Myocyte (in vitro differentiated cells): ENCODE measurements at places on chromosomes 2 and 18.
A peak's percentile ranks its signal among the peaks of the same experiment; 100 is the strongest.

- DNase-seq: peak; percentile 86
These were observed 45.5 kb upstream of the SCN7A start for GRCh38 chr2:166539340-166540162.

- DNase-seq: no peak
These were observed 137.7 kb downstream of the SNTG2 start for GRCh38 chr2:1088192-1088860.

DNA sequence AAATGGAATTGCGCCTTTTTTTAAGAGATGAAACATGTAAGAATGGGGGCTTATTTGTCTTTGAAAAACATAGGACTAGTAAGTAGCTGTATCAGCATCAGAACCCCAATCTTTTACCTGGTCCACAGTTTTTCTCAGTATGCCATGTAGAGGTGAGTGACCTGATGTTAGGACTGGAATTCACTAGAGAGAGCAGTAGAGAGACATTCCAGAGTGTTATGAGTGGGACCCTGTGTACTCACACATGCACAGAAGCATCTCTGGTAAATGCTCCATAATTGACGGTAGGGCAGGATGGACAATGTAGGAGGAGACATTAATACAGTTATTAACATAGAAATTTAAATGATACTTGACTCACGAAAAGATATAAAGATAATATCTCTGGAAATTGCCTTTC is 1.4 kb upstream of the GALNT13 start:
- no peak for DNase-seq

DNA sequence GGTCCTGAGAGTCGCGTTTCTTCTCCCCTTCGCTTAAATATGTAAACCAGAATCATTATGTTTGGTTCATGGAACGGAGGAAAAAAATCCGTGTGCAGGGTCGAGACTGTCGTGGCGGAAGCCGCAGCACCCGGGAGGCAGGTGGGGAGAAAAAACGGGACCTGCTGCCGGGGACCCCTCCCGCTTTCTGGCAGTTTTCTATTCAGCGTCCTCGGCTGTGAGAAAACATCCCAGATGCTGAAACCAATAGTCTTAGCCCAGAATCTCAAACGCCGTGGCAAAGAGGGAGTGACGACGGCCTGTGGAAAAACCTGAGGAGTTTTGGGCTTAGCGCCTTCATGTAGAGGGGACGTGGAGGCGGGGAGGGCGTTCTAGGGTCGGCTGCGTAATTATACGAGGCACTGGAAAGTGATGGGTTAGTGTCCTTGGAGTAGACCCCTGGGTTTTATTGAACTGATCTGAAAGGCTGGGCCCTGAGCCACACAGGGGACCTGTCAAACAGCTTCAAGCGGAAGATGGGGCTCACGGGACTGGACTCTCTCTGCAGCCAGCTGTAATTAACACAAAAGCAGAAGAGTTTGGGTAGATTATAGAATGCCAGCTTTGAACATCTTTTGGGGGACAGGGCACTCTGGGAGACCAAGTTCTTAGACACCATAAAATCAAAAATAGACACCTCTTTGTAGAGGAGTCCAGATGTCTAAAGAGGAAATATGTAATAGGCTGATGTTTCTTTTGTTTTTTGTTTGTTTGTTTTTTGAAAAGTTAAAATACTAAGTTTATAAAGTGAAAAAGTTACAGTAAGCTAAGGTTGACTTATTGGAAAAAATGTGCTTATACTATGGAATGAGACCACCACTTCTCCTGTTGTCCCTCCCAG is 834 bp upstream of the BUB1 start:
- peak; percentile 26 for DNase-seq

- DNase-seq: no peak
These were observed 100.5 kb upstream of the ODC1 start for GRCh38 chr2:10548626-10549025.

GRCh38 chr2:204973616-204974015 is 428.3 kb downstream of the PARD3B start:
- DNase-seq: no peak

DNA sequence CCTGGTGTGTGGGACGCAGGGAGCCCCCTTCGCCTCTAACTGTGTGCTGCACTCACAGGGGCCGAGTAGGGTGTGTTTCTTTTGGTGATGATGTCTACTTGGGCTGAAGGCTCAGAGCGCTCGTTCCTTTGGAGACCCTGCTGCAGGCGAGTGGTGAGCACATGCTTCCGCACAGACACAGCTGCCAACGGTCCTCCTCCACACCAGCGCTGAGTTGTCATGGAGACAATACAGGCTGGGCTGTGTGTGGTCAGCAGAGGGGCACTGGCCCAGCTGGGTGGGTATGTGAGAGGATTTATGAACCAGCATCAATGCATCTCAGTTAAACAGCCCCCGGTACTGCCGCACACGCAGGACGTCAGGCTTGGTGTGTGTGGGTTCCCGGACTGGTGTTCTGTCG is 143.5 kb downstream of the SH3RF3 start:
- DNase-seq: no peak
